ENCODE measurements at places on chromosomes 7 and 10. TPM values are rescaled to one million over a fixed set of nuclear protein-coding genes. Genes with fewer than 3 reads are reported as not detected.
A peak's percentile ranks its signal among the peaks of the same experiment; 100 is the strongest.

- DNase-seq, result no peak
Measured at GRCh38 chr7:151897951-151898686, 21.2 kb upstream of the PRKAG2 start.

GRCh38 chr7:105815576-105815975, 60.8 kb downstream of the ATXN7L1 start:
- no peak for DNase-seq

GRCh38 chr10:123479640-123480039, 186.5 kb upstream of the GPR26 start:
- DNase-seq, result no peak

GRCh38 chr10:129960481-129961156, 3.5 kb downstream of the EBF3 start:
- DNase-seq, result no peak

- DNase-seq, result peak; percentile 57
Measured at GRCh38 chr7:30469303-30469702, 9.3 kb downstream of the NOD1 start.

DNA sequence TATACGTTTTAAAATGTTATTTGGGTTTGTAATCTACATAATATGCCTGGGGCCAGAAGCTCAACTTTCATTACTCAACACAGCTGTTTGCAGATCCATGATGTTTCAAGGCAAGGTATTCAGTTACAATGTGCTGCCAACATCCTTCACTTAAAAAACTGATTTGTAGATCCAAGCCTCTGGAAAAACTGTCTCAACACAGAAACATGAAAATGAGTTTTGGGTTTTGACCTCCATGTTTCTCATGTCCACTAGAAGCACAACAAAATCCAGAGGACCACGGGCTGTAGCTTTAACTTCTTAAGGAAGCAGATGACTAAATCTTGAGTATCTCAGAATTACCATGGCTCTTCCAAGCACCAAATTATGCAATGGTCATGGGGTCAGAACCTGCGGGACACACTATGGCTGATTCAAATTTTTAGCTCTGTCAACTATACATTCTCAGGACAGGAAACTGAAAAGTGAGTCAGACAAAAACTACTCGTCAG, 247.1 kb upstream of the GRB10 start:
- DNase-seq, result no peak

GRCh38 chr7:2638224-2638991, 6.6 kb downstream of the TTYH3 start:
- DNase-seq, result peak; percentile 20

Gene BTBD16
- 0.15 TPM for total RNA-seq

- DNase-seq, result no peak
Measured at GRCh38 chr10:125631806-125632205, 51.2 kb downstream of the TEX36 start.

Gene GIMAP7
- total RNA-seq, result 8.7 TPM

DNA sequence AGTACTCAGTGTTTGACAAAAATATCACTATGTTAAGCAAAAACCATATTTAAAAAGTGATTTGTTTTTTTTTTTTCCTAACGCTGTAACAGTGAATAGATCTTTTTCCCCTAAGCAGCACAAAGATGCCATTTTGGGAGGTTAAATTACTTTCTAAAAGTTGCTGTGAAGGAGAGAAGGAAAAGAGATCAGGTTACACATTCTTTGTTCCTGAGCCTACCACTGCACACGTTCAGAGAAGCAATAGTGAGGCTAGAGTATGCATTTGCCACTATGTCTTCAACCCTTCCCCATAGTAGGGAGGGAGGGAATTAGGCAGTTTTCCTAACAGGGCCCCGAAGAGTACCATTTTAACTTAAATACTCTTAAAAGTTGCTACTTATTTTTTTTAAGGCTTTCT, 38.9 kb downstream of the BMPR1A start:
- DNase-seq, result no peak

DNA sequence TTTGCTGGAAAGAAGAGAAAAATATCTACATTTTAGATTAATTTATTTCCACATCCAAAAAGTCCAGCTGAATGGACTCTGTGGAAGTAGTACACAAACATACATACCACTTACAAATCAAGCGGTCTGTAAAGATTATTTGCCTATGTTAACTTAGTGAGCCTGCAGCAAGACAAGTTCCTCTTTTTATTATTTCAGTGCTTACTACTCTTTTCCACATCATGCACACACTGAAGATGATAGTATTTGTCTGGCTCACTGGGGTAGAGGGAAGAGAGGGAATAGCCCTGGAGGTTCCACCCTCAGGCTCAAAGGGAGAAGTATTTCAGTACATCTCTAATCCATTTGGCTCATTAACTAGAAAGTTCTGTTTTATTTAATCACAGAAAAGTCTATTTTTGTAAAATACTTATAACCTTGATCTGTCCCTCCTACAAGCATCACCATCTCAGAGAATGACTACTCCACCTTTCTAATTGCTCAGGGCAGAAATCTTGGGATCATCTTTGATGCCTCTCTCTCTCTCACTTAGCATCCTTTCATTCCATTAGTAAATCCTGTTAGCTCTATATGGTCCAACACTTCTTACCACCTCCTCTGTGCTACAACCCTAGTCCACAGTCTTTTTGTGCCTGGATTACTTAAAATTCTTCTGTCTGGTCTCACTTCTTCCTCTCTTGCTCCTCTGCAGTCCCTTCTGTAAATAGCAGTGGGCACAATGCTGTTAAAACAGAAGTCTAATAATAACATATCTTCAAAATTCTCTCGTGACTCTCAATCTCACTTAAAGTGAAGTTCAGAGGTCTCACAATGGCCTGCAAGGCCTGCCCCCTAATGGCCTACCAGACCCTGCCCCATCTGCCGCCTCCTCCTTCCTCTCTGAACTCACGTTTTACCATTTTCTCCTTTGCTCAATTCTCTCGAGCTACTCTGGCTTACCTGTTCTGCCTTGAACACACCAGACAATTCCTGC, 64.3 kb upstream of the CCDC6 start:
- no peak for DNase-seq

Gene SLC18A3
- 0.14 TPM for total RNA-seq

DNA sequence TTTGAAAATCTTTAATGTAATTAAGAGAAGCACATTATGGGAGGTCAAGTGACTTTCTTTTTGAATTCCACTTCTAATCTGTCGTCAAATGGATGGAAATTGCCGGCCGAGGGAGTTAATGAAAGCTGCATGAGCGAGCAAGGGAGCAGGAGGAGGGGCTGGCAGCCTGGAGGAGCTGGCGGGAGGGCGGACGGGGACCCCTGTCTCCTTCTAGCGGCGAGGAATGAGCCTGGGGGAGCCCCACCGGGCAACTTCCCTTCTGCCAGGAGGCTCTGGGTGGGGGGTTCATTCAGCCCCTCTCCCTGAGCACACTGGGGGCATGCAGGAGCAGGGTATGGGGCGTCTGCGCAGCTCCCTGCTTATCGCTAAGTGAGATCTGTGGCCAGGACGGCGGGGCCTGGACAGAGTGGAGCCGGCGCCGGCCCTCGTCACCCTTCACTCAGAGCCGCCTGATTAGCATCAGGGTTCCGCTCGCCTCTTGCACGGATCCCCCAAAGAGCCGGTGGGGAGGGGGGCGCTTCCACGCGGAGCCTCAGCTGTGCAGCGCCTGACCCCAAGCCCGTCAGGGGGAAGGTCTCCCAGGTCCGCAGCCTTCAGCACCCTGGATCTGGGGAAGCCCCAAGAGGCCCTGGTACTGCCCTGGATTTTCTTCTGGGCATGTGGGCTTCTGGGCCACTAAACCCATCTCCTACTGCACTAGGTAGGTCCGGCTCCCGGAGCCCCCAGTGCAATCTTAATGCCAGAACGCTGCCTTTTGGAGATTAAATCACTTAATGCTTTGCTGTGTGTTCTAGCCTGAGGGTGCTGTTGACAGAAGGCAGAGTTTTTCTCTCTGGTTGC, 680.8 kb downstream of the LRMDA start:
- DNase-seq, result no peak

Gene TRIM50
- 0.28 TPM for total RNA-seq

Gene LIPJ
- 0.14 TPM for total RNA-seq

All from left colon (tissue), 2 donors.